ENCODE measurements at places on chromosomes 16 and 17.

- no peak for DNase-seq
Measured at GRCh38 chr16:31458073-31458843, 1.0 kb upstream of the ARMC5 start.

GRCh38 chr17:40416671-40417070 is 1.0 kb downstream of the TOP2A start:
- no peak for DNase-seq

DNA sequence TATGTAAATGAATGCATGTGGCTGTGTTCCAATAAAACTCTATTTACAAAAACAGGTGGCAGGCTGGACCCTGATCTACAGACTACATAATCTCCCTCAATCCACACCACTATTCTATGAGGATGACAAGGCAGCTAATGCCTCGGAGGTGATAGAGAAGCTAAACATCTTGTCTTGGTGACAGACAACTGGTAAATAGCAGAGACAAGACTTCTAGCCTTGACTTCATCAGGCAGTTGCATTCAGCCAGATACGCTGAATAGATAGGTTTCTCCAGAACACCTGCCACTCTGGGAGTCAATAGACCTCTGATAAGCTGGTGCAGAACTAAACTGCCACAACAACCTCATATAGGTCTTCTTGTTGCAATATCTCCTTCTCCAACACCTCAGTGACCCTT is 3.3 kb downstream of the ATPAF2 start:
- DNase-seq, result no peak

- no peak for DNase-seq
Measured at GRCh38 chr17:30858556-30859250, 26.9 kb downstream of the ATAD5 start.

DNA sequence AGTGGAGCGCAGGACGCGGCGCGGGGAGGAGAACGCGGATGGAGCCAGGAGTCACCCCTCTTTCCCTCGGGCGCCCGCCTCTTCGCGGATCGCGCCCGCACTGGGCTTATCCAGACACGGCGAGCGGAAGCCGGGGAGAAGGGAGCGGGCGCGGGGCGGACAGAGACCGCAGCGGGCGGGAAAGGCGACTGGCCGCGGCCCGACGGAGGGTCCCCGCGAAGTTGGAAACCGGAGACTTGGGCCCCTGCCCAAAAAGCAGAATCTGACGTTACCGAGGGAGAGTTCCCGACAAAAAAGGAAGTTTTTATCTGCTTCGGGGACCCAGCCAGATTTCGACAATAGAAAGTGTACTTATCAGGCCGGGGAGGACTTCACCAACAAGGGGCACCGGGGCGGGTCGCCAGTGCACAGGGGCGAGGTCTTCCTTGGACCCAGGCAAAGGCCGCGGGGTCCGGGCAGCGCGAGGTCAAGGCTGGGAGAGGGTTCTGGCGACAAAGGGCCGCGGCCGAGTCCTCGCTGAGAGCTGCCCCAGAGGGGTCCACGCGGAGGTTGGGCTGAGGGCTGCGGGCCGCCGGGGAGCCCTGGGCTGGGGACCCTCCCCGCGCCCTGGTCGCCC is 519 bp downstream of the ST6GALNAC2 start:
- no peak for DNase-seq

GRCh38 chr17:77742579-77742978 is 215.9 kb upstream of the TNRC6C start:
- DNase-seq, result no peak

DNA sequence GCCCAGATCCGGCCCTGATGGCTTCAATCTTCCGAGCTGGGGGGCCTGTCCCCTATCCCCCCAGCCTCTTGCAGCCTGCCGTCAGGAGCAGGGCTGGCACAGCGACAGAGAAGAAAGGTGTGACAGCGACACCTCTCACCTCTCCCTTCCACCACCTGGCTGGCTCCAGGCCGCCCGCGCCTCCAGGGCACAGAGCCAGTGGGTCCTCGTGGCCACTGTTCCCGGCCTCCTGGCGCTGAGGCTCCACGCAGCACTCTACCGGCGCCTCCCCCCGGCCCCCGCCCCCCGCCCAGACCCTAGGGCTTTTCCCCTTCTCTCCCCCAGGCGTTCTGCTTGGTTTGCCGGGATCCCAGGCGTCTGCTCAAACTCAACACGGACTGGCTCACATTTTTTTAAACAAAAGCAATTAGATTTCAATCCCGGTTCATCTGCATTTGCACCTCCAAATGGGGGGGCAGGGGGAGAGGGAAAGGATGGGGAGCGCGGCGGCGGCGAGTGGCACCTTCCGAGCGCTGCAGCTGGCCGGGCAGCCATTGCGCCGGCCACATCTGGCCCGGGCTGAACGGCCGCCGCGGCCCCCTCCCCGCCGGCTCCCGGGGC is 12.8 kb upstream of the CBX8 start:
- DNase-seq, result no peak

GRCh38 chr17:82787081-82787848 is 35.4 kb downstream of the TBCD start:
- no peak for DNase-seq

DNA sequence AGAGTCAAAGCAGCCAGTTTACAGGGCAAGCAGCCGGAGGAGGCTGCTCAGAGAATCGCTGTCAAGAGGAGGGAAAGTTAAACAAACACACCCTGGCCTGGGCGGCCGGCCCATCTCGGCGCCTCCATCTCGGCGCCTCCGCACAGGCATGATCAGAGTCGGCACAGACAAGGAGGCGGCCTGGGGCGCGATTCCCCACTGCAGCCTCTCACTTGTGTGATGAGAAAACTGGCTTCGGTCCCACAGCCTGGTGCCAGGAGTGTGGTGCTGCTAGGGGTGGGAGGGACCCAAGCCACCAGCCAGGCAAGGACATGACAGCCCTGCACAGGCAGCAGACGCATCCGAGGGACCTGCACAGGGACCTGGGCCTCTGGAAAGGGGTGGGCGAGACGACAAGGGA is 17.7 kb downstream of the SLC38A10 start:
- DNase-seq, result no peak

- no peak for DNase-seq
Measured at GRCh38 chr17:29677221-29677791, 54.6 kb upstream of the CORO6 start.

DNA sequence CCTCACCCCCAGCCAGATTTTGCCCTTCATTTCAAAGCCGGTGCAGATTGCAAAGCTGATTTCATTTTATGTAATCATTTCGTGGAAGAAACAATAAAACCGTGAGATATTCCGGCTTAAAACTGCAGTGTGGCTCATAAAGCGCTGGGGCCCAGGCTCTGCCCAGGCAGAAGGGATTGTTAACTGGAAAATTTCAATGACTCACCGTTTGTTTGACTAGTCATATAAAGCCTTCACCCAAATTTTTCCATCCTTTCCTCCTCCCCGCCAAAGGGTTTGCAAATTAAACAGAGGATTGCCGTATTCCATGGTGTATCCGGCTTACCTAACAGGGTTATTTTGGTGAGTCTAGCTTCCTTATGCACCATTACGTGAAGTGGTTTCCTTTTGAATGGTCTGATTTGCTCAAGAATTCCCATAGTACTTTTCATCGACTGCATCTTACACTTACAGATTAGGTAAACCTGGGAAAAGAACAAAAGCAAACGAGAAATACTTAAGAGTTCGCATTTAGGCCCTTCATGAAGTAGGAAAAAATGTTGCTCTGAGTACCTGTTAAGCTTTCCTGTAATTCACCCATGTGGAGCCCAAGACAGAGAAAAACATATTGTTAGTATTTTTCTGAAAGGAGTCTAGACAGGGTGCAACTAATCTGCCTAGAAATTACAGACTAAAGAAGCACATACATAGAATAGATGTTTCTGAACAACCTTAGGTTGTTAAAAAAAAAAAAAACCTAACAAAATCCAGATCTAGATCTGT is 949 bp upstream of the GSPT1 start:
- DNase-seq, result peak; percentile 46

DNA sequence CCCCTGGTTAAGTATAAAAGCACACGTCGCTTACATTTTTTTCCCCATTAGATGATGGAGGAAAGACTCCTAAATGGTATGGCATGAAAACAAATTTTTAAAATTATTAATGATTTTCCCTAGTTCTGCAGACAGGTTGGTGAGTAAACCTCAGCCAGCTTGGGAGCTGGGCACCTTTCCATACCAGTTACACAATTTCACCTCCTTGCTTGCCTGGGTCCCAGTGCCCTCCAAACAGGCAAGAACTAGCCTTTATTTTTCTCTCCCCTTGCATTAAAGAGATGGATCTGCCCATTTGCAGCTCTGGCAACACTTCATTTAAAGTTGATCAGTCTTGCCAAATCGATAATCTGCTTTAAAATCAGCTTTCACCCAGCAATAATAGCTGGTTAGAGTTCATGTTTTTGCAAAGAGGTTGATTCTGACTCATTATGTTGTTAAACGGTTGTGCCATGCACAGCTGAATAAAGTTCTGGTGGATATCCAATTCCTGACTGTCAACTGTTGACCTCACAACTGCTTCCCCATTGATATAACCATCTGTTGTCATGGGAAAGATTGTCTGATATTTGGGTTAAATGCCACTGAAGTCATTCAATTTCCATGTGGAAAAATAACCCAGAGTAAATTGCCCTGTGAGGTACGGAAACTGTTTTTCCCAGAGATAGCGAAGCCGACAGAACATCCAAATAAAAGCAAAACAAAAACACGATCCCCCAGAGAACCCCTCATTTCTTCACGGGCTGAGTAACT is 1.3 kb downstream of the C17orf58 start:
- peak; percentile 30 for DNase-seq

GRCh38 chr16:9165681-9166080 is 74.2 kb downstream of the HAPSTR1 start:
- DNase-seq, result no peak

DNA sequence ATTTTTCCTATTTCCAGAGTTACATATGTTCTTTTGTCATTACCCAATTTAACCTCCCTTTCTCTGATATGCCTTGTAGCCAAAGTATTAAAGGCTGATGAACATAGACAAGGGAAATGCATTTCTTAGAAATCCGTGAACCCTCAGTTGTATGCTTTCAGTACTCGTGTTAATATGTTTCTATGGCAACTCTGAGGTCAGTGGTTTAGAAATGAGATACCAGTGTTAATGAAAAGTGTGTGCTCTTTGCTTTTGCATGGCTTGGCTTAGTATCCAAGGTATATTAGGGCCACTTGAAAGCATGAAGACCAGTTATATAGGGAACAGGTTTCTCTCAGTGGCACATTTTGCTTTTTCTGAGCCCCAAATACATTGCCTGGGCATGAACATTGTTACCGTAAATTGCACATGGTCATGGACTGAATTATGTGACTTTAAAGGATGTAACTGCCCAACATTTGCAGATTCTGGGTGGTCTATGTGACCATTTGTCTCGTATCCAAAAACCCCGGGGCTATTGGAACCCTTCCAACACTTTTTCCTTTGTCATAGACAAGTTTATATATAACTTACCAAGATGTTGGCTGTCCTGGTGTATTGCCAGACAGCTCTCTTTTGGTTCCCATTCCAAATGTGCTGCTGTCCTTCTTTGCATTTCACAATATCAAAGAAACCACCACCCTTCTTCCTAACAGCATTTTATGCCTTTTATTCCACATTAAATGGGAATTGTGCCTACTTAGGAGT is 17.5 kb downstream of the ABHD15 start:
- DNase-seq, result no peak

- DNase-seq, result peak; percentile 72
Measured at GRCh38 chr17:41777574-41778188, 8.8 kb downstream of the JUP start.

DNA sequence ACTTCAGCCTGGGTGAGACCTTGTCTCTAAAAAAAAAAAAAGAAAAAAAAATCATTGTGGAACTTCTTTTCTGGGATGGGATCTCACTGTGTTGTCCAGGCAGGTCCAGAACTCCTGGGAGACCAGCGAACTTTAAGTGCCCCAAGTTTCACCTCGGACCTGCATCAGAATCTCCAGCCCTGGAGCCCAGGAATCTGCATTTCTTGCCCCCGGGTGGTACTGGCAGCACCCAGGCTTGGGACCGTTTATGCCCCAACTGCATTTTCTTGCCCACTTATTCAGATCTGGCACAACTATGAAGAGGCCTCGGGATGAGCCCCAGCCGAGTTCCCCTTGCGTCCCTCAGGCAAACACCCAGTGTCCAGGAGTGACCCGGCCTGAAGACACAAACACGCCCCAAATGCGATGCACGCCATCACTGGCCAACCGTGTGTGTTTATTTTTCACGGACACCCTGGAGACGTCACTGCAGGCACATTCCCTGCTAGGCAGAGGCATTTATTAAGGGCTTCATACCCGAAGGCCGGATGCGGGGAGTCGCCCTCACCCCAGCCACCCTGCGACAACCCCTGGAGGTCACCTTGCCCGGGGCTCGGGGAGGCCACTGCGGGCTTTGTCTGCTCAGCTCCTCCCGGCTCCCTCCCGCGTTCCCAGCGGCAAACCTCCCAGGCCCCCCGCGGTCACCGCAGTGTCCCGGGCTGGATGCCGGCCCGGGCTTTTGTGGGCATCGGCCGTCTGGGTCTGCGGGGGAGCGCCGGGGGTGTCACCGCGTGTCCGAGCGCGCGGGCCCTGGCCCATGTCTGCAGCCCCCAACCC is 684 bp upstream of the SPIRE2 start:
- DNase-seq, result peak; percentile 50

DNA sequence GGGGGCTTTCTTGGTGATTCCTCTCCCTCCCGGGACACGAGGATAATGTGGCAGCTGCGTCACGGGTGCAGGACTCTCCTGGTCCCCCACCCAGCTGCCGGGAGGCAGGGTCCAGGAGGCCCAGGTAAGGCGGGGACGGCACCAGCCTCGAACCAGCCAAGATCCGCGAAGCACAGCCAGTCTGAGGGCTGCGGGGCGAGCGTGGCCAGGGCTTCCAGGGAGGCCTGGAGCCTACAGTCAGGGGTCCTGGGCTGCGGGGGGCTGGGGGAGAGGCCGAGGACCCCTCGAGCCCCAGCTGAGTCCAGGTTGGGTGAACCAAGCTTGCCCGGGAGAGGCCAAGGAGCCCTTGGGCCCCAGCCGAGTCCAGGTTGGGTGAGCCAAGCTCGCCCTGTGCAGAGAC is 10.0 kb downstream of the TPSD1 start:
- DNase-seq, result no peak

DNA sequence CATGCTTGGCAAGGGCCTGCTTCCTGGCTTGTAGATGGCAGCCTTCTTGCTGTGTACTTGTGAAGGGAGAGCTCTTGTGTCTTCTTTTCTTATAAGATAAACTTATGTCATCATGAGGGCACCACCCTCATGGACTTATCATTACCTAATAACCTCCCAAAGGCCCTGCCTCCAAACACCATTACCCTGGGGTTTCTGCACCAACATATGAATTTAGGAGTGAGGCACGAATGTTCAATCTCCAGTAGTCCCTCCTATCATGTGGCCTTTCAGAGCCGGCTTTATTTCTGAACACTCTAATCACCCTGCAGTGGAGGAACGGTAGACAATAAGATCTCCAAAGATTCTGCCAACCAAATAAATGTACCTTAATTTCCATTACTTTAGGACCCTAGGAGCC is 144.3 kb downstream of the ABCC12 start:
- DNase-seq, result no peak

Data from RCC 7860 (cell line).